Coronary artery (tissue), 2 donors: ENCODE measurements at places on chromosomes 1 and 21.

DNA sequence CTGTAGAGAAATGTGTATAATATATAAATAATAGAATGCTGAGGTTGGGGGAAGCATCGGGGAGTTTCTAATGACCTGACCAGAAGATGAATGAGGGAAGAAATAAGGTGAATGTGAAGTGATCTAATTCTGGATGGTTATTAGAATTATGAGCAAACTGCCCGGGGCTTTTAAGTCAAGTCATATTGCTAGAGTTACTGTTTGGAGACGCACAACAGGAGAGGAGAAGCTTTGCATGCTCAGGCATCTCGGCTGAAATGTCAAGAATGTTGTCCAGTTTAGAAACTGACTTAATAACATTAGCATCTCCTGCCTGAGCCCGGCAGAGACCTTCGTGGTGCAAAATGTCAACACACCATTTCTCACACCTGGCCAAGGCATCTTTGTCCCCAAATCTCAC, 119.1 kb downstream of the RRAGC start:
- no peak for DNase-seq

DNA sequence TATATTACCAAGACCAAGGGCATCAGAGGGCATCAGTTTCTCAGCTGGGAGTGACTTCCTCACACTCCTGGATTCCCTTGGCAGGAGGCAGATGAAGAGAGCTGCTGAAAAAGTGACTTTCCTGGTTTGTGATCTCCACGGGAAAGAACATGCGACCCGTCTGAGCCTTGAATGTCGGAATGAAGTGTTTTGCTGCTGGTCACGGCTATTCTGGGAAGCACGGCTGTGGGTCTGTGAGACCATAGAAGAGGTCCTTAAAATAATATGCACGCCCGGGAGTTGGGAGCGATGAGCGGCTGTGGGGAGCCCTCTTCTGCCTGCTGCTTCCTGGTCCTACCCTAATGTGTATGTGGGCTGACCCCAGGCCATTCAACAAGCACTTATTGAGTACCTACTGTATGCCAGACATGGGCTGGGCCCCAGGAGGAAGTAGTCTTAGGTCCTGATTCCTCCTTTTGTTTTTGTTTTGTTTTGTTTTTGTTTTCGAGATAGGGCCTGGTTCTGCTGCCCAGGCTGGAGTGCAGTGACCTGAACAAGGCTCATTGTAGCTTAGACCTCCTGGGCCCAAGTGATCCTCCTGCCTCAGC, 13.2 kb upstream of the UMODL1 start:
- no peak for DNase-seq

DNA sequence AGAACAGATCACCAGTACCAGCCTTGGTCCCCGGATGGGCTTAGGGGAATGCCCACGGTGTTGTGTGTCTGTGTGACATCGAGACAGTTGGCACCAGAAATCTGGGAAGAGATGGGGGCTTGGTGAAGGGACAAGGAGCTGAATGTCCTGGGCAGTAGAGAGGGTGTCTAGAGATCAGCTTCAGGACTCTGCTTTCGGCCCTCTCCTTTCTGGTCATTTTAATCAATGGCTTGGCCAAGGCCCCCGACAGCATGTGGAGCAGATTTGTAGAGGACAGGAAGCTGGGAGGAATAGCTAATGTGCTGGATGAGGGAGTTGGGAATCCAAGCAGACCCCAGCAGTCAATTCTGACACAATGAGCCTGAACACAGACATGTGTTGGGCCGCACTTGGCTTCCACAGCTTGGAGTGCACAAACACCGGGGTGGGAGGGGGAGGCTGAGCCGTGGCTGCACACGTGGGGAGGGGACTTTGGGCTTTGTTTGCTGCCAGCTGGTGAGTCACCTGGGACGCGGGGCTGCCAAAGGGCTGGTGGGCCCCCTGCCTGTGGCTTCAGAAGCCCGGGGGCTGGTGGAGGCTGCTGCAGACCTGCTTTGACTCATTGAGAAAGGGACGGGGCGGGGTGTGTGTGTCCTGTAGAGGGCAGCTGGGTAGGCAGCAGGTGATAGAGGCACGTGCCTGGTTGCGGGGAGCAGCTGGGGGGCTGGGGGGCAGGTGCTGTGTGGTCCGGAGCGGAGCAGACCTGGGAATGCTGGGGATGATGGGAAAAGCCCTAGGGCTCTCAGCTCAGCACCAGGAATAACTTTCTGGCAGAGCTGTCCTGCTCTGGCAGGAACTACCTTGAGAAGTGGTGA, 20.9 kb downstream of the SLC1A7 start:
- no peak for DNase-seq

DNA sequence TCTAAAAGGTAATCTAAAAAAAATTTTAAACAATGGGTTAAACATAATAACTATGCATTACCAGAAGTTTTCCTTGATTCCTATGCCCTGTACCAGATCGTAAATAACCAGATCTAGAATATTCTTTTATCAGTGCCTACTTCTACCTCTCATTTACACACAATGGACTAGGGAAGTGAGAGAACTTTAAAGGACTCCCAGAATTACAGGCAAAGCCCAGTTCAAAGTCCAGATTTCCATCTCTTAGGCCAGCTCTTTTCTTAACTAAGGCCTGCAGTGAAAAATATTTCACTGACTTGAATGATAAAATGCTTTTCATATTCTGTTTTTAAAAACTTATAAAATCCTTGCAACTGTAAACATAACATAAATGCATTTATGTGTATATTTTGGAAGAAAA, 32.6 kb downstream of the ESRRG start:
- no peak for DNase-seq

GRCh38 chr1:18972531-18972930, 16.1 kb upstream of the IFFO2 start:
- DNase-seq, result no peak

DNA sequence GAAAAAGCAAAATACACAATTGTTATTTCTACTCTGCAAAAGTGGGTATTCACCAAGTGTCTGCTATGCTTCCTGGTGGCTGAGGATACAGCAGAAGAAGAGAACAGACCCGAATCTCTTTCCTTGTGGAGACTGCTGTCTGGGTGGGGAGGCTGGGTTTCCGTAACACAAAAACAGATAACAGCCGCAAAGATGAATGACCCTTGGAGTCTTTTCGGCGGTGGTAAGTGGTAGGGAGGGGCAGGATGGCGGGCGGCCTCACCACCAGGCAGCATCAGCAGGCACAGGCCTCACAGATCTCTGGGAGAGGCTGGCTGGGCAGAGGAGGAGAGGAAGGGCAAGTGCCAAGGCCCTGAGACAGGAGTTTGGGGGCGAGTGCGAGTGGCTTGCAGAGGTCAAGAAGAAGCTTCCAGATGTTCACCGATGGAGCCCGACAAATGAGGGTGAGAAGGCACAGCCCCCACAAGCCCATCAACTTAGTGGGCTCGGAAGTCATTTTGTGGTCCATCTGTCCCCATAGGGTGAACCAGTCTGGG, 164.2 kb downstream of the RHOU start:
- no peak for DNase-seq

DNA sequence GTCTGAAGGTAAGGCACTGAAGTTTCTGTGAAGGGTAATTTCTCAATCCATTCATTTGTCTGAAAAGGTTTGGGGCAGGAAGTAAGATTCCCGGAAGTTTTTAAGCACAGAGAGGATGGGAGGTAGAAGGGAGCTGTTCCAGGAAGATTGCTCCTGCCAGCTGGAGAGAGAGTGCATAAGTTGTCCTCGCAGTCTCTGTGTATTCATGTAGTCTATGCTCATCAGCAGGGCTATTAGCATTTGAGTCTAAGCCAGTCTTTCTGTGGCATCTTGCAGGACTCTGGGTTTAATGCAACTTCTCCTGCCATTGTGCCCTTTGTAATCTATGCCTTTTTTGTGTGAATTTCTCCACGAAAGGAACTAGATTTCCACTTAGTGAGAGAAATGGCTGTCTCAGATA, 140.8 kb upstream of the FGGY start:
- no peak for DNase-seq

DNA sequence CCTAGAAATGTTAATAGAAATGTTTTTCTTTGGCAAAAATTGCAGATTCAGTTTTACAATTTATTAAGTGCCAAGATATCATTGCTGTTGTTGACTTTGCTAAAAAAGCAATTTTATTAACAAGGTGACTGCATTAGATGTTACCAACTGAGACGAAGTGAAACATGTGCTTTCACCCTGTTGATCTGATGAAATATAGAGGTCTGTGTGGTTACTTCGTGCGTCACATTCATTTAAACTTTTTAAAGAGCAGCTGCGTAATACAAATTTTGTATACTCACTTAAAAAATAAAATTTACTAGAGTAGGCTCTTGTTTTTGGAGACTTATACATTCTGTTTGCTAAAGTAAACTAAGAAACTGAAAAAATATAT, 465.7 kb downstream of the USP25 start:
- DNase-seq, result no peak

- no peak for DNase-seq
Observed at GRCh38 chr1:115430441-115431158, 92.6 kb upstream of the NGF start.

DNA sequence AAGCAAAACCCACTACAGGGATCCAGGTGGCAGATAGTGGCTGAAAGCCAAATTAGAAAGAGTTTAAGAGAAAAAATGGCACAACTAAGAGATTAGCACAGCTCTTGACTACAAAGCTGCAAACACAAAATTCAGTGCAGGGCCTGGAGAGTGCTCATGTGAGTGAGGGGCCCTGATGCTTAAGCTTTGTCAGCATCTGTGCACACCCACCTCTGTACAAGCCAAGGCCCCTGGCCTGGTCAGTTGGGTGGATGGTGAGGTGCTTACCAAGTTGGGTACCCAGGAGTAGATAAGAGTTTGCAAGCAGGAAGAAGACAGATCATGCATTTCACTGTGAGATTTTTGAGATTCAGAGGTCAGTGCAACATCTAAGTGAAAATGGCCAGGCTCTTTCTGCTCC, 62.7 kb upstream of the ATP1B1 start:
- no peak for DNase-seq

- peak; percentile 49 for DNase-seq
Observed at GRCh38 chr1:201582705-201583442, 43.9 kb downstream of the NAV1 start.

DNA sequence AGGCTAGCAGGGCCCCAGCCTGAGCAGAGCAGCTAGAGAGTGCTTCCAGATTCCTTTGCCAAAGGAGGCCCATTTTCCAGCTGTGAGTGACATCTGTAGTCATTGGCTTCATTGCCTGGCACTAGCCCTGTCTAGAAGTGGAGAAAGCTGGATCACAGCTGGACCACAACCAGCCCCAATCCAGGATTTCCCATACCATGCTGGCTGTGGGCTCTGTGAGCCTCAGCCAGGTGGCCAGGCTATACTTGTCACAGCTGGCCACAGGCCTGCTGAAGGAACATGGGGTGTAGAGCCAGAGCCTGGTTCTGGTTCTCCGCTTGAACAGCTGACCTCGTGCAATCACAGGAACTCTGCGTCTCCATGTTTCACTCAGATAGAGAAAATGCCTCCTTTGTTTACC, 36.6 kb downstream of the RIMKLA start:
- no peak for DNase-seq

GRCh38 chr1:89632657-89633247, at the start of gene LRRC8C:
TSS of gene LRRC8C (plus strand) at chr1:89633120. CDS start at chr1:89686474, 53,354 bp downstream.
- DNase-seq, result peak; percentile 89

DNA sequence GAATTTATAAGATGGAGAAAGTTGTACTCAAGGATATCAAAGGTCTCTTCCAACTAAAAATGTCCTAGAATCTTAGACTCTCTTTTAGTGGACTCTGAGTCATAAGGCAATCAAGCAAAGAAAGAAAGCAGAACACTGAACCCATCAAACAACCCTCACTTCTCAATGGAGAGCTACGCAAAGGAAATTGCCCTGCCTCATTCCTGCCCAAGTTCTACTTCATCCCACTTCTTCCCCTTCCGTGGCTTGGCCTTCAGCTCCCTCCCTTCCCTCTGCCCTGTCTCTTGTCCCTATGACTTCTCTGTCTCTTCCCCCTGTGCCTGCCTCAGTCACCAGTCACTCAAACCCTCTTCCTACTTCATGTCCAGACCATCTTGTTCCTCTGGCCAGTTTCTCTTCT, 58.5 kb downstream of the RIMS3 start:
- DNase-seq, result no peak

DNA sequence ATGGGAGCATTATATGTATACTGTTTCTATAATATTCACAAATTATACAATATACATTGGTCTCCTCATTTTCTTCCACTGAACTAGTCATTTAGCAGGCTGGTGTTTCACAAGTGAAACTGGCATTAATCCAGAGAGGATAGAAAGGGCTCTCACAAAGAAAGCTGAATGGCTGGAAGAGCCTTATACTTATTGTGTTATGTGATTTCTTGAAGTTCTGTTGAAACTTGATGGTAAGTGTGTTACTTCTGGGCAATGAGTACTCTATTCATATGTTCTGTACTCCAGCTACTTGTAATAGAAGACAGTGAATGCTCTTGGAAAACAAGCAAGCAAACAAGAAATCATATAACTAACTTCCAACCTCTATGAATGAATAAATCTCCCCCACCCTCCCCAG, 14.9 kb downstream of the STX12 start:
- no peak for DNase-seq

DNA sequence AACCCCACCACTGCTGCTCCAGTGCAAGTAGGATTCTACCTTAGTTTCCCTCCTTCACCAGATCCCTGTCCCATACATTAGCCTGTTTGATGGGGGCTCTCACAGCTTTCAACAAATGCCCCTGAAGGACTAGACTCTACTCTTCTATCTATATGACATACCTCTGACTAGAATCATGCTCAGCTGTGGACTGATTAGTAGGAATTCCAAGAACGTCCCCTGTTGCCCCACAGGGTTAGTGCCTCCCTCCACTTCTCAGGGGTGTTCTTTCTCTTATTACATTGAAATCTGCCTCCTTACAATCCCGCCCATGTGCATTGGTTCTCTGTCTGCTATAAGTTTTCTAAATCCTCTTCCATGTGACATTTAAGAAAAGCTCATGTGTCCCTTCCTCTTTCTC, 375.9 kb upstream of the DUSP10 start:
- DNase-seq, result no peak
